ENCODE measurements at places on chromosomes 6 and 20.

GRCh38 chr6:42873313-42873712 is 6.1 kb upstream of the RPL7L1 start:
- DNase-seq = no peak

GRCh38 chr6:30913721-30914075 is 340 bp upstream of the VARS2 start:
- DNase-seq = peak; percentile 10

GRCh38 chr20:37297066-37297736 is 7.7 kb downstream of the MANBAL start:
- no peak for DNase-seq

DNA sequence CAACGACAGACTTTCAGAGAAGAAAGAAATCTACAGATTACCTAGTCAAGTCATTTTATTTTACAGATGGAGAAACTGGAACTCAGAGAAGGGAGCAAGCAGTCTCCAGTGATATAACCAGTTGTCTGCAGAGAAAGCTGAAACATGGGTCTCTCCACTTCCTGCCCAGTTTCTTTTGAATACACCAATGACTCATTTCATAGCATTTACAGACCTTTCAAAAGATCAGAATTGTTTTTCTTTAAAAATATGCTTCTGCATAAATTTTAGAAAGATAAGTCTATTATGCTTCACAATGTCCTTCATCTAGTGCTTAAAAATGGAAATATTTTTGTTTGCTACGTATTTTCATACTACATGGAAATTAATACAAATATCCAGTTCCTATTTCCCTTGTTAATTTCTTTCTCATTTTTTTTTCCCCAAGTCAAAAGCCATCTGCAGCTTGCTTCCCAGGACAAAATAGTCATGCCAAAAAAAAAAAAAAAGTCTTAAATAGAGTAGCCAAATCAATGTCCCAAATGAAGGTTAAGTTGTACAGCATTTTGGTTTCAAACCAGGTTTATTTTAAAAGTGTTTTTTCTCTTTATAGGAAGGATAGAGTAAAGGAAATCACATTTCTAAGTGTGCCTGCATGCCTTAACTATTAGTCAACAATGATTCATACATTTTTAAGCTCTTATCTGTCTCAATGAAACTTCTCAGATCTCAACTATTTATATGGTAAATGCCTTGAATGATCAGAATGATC is 36.9 kb downstream of the ARHGAP18 start:
- DNase-seq = no peak

- DNase-seq = peak; percentile 38
Observed at GRCh38 chr6:41278699-41279405, 7.6 kb downstream of the TREM1 start.

- no peak for DNase-seq
Observed at GRCh38 chr6:38479331-38479730, 160.4 kb downstream of the BTBD9 start.

- DNase-seq = no peak
Observed at GRCh38 chr6:145601397-145601796, 133.9 kb downstream of the EPM2A start.

DNA sequence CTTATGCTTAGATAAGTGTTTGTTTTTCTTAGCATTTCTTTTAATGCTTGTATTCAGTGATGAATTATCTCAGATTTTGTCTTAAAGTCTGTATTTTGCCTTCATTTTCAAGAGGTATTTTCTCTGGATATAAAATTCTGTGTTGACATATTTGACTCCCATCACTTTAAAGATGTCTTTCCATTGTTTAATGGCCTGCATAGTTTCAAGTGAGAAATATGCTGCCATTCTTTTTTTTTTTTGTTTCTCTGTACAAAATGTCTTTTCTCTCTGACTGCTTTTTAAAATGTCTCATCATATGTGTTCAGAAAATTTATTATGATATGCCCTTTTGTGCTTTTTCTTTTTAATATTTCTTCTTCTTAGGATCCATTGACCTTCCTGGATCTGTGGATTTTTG is 578.0 kb upstream of the NOX3 start:
- DNase-seq = no peak

- no peak for DNase-seq
Observed at GRCh38 chr6:22600059-22600458, 30.7 kb downstream of the HDGFL1 start.

DNA sequence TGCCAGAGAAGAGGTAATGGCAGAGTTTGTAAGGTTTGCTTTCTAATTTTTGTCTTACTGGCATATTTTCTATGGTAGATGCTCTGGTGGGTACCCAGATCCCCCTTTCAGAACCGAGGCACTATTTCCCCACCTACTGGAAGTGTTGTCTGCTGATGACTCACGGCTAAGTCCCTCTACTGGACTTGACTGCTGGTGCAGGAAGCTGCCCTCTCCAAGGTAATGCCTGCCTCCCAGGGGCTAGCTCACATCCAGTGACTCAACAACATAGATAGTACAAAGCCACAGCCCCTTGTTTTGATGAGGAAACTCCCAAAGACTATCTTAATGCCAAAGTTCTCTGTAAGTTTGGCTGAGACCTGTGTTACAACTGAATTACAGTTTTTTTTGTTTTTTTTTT is 285.4 kb upstream of the FLRT3 start:
- DNase-seq = no peak

DNA sequence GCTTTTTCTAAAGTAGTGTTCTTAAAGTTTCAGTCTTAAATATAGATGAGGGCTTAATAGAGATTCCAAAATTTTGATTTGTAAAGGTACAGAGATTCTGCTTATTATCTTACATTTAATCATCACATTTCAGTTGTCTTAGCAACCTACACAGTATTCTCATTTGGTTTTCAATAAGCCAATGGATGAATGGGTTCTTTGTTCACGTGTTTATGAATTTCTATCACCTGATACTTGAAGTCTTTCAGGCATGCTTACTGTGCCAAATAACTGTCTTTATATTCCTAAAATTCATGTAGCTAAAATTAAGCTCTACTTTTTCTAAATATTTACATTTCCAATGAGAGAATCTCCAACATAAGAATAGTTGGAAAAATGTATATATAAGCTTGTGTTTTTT is 152.7 kb downstream of the EYA4 start:
- no peak for DNase-seq

DNA sequence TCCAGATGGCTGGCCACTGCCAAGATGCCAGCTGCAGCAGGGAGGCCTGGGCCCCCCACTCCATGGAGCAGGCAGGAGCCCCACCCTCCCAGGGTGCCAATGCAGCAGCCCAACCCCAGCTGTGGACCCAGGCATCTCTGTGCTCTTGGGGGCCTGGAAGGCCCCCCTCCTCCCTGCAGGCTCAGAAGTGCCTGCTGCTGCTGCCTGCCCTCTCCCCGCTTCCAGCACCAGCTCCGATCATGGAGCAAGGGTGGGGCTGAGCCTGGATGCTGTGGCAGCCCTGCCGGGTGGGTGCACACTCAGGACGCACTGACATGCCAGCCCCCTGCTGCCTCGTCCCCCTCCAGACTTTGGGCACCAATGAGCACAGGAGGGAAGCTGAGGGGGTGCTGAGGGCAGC is 14.8 kb upstream of the ABCC10 start:
- DNase-seq = no peak

DNA sequence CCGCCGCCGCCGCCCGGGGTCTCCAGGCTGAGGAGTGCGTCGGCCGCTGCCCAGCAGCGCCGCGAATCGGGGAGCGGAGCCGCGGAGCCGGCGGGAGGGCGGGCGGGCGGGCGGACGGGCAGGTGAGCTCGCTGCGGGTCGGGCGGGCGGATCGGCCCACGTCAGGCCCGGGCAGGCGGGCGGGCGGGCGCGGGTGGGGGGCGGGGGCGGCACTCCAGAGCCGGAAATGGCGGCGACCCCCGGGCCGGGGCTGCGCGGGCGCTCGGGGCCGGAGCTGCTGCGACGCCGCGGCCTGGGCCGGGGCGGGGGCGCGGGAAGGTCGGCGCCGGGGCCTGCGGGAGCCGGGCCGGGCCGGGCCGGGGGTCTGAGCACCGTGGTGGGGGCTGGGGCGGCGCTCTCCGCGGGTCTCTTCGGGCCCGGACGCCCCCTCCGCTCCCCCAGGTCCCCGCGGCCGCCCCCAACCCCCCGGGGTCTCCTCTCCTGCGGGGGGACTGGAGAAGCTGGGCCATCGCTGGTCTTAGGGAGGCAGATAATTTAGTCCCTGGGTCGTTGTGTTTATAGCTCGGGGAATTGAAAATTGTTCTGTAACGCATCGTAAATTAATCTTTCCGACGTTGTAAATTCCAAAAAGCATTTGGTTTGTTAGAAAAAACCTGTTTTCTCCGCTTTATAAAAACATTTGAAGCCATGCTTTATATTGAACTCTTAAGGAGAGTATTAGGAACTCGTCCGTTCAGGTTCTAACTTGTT is 451 bp downstream of the DNAJC5 start:
- DNase-seq = no peak

DNA sequence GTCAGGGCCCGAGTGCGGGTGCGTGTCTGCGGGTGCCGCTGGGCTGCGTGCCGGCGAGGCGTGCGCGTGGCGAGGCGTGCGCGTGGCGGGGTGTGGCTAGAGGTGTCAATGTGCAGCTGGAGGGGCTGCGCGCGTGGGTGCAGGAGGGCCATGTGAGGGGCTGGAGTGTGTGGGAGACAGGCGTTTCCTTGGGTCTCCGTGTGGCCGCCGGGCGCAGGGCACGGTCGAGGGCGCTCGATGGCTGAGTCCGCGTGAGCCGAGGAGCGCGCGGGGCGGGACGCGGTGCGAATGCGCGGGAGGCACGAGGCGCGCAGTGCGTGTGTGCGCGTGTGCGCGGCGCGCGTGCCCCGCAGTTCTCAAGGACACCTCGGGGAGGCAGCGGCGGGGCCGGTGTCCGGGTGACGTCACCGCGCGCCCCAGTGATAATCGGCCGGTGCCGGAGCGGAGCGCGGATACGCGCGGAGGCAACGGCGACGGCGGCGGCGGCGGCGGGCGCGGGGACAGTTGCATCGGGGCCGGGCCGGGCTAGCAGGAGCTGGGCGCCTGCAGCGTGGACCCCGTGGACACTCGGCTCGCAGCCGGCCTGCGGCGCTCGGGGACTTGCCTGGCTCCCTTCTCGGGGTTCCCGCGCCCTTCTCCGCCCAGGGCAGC is 38.7 kb downstream of the YTHDF1 start:
- DNase-seq = peak; percentile 81

DNA sequence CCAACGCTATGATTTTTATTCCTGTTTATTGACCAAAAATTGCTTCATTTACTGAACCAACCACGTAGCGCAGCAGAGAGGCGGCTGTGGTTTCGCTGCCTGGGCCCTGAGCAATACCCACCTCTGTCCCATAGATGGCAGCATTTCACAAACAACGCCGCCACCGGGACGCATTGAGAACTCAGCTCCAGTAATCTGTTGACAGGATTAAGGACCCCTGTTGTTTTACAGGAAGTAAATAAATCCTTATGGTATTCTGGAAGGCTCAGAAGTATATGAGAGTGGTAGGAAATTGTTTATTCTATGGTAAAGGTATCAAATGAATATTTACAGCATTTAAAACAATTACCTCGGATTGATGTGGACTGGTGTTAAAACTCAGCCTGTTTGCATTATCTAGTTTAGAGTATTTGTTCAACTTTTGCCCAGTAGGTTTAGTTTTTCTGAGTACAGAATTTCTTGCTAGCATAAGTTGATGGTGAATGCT is 547.9 kb upstream of the SLC35B3 start:
- peak; percentile 35 for DNase-seq
